Activated CD4-positive, CD25-positive, alpha-beta regulatory T cell (primary cell): ENCODE measurements at places on chromosomes 16 and 17.

DNA sequence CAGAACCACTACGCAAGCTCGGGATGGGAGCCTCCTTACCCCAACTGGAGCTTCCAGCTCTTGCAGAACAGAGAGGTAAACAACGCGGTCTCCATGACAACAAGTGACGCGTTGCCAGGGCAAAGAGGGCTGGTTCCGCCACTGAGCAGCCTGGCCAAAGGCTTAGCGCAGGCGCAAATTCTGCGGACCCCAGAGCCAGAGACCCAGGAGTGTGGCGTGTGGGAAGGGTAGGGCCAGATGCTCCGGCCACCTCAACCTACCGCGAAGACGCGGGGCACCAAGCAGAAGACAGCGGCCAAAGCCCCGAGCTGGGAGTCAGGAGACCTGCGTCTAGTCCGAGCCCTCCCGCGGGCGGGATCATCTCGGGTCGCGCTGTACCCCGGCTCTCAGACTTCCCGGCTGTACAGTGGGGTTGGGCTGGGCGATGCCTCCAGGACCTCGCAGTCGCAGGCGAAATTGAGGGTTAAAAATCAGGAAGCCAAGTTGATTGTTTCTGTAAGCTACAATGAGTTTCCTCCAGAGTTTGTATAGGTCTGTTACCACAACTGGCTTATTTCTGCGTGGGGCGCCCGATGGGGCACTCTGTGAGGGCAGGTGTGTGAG is at the start of gene TEKT1:
TEKT1 (minus strand) TSS at position 69 of the 603 bp plus-strand sequence. CDS start 1,353 bp downstream, outside the sequence.
- DNase-seq, result peak; percentile 29

DNA sequence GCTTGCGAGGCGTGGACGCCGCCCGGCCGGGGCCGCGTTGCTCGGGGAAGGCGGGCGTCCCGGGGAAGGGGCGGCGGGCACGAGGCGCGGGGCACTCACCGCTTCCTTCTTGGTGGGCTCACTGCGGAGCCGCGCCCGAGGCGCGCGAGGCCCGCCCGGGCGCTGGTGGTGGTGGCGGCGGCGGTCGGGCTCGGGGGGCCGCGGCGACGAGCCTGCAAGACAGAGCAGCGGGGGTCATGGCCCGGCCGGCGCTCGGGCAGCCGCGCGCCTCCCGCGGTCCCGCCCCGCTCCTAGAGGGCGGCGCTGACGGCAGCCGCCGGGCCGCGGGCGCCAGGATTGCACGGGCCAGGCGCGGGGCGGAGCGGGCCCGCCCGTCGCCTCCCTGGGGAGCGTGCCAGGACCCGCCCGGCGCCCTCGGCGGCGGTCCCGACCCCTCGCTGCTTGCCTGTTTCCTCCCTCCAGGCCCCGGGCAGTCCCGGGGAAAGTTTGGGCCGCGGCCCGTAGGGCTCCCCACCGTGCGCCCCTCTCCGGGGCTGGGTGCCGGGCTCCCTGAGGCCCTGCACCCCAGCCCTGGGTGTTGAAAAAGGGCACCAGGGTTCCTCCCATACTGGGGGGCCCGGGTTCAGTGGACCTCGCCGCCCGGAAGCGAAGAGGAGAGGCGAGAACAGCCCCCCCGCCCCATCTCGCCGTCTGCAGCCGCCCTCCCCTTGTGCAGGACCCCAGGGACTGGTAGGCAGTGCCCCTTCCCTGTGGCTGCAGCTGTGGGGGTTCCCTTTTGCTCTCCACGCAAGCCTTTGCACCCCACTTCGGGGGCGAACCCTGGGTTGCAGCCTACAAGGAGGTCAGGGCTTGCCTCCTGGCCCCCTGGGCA is at the start of gene C16orf74:
C16orf74 (minus strand) TSS at position 270 of the 871 bp plus-strand sequence. CDS start 15,879 bp downstream, outside the sequence.
- no peak for DNase-seq

DNA sequence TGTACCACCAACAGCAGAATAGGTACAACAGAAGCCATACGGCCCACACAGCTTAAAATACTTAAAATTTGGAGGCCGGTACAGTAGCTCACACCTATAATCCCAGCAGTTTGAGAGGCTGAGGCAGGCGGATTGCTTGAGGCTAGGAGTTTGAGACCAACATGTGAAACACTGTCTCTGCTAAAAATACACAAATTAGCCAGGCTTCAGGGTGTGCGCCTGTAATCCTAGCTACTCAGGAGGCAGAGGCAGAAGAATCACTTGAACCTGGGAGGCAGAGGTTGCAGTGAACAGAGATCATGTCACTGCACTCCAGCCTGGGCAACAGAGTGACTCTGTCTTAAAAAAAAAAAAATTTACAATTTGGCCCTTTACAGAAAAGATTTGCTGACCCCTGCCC is 17.0 kb downstream of the GFOD2 start:
- DNase-seq, result no peak

- no peak for DNase-seq
Measured at GRCh38 chr17:28645576-28645939, 600 bp upstream of the BLTP2 start.

DNA sequence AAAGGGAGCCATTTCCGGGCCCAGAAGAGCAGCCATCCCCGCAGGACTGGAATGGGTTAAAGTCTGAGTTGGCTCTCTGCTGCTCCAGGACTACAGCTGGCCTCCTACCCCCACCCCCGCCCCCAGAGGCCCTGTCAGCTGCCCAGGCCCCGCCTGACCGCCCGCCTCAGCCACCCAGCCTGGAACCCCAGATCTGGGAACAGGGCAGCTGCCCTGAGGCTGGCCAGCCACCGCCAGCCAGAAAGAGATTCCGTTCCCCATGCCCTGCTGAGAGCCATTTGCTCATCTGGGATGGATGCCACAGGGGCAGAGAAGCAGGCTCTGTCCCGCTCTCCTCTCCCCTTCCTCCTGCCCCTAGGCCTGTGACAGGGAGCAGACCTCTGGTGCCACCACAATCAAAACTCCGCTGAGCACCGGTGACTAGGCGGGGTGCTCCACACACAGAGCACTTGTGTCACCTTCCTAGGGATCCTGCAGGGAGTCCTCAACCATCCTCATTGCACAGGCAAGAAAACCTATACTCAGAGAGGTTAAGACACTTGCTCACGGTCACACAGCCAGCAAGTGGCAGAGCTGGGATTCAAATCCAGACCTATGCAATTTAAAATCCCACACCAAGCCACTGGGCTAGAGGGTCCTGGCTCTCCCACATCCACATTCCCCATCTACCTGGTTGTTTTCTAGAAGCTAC is 44.1 kb downstream of the ZNF423 start:
- DNase-seq, result no peak

DNA sequence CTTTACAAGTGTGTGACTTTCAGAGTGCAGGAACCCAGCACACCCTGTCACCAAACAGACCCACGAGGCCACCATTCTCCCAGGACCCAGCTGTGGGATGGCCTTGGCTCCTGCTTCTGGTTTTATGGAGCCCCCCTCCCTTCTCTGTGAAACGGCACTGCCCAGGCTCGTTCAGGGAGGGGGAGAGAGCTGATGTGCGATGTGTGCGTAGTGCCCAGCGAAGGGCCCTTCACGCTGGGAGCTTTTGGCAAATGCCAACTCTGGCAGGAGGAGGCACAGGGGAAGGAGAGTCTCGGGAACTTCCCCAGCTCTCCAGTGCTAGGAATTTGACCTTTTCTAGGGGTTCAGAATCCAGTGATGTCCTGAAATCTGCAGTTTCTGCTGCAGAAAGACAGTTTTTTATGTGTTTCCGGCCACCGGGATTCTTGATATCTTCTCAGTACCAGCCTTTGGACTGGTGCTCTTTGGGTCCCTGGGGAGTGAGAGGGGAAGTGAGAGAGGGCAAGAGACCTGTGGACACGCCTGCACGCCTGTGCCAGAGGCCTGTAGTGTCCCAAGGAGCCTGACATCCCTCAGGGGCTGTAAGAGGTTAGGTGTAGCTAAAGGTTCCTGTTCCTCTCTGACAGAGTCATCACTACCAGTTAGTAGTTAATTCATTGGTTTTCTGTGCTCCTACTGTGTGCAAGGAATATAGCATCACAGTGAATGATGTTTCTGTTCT is 45.1 kb downstream of the CMIP start:
- no peak for DNase-seq

- no peak for DNase-seq
Measured at GRCh38 chr16:19745286-19746010, 27.4 kb downstream of the IQCK start.

DNA sequence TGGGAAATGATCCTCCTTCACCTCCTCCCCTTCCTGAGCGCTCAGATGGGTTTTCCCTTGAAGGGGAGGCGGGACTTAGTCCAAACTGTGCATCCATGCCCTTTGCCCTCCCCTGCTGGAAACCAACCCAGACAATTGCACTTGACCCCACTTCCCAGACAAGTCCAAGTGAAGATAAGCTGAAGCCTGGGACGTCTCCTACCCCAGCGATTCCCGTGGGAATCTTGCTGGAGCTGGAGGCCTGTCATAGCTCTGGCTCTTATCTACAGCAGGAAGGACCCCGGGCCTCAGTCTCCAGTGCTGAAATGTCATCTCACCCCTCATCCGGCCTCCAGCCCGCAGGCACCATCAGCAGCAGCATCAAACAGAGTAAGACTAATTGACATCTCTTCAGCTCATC is 6.5 kb upstream of the NGFR start:
- no peak for DNase-seq

GRCh38 chr16:57742543-57742942 is 7.0 kb downstream of the KATNB1 start:
- DNase-seq, result no peak

- DNase-seq, result no peak
Measured at GRCh38 chr16:86791287-86792035, 213.1 kb downstream of the FOXL1 start.

GRCh38 chr17:64126918-64127317 is 3.0 kb downstream of the ERN1 start:
- DNase-seq, result no peak

DNA sequence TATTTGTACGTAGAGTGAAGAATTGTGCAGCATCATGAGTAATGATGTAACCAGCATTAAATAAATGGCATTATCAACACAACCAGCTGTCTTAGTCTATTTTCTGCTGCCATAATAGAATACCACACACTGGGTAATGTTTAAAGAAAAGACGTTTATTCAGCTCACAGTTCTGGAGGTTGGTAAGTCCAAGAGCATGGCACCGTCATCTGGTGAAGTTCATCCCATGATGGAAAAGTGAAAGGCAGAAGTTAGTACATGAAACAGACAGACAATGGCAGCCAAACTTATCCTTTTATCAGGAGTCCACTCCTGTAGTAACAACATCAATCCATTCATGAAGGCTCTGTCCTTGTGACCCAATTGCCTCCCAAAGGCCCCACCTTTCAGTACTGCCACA is 6.3 kb upstream of the GOSR2 start:
- DNase-seq, result no peak

GRCh38 chr16:17386229-17386628 is 84.5 kb downstream of the XYLT1 start:
- no peak for DNase-seq

- DNase-seq, result no peak
Measured at GRCh38 chr16:28241924-28242323, 30.2 kb upstream of the XPO6 start.

GRCh38 chr16:82344157-82344556 is 174.1 kb upstream of the MPHOSPH6 start:
- no peak for DNase-seq

DNA sequence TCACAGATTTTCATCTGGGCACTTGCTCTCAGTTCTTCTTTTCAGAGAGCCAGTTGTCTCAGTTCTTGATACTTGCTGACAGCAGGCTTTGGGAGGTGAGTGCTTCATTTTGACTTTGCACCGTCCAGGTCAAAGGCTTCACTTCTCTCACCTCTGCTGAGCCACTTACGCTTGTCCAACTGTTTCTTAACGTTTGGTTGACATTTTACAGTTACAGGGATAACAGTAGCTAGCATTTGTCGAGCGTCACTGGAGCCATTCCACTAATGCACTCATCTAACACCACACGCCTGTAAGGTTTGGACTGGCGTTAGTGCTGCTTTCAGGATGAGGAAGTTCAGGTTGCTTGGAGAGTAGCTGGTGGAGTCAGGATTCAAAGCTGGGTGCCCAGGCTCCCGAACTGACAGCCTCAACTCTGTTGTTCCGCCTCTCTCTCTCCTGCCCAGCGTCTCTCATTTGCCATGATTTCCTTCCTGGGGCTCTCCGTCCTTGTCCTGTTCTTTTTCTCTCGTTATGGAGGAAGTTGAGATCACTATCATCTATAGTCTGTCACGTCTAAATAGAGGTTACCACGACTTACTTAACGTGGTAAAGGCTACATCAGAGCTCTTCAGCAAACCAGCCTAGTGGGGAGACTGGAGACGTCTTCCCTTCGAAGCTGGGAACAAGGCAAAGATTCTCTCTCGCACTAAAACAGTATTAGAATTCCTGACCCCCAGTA is 220.8 kb downstream of the RPTOR start:
- no peak for DNase-seq

- DNase-seq, result no peak
Measured at GRCh38 chr17:45032174-45032541, 19.3 kb downstream of the DCAKD start.

- DNase-seq, result no peak
Measured at GRCh38 chr16:9850817-9851216, 331.4 kb downstream of the GRIN2A start.

GRCh38 chr16:26668026-26668425 is 398.7 kb upstream of the C16orf82 start:
- DNase-seq, result no peak

DNA sequence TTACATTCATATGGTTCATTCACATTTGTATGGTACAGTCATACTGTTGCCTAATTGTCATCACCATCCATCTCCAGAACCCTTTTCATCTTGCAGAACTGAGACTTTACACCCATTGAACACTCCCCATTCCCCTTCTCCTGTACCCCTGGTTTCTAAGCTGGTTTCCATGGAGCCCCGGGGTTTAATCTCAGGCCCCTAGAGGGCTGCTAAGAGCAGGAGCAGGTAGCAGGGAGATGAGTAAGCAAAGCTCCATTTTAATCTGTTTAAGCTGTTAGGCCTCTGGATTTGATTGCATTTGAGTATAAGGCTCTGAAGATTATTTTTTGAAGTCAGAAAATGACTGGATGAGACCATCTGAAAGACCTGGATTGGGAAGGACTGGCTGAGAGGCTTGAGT is 68.5 kb upstream of the RPL38 start:
- DNase-seq, result no peak

- DNase-seq, result no peak
Measured at GRCh38 chr17:32688221-32688620, 188.7 kb downstream of the MYO1D start.

DNA sequence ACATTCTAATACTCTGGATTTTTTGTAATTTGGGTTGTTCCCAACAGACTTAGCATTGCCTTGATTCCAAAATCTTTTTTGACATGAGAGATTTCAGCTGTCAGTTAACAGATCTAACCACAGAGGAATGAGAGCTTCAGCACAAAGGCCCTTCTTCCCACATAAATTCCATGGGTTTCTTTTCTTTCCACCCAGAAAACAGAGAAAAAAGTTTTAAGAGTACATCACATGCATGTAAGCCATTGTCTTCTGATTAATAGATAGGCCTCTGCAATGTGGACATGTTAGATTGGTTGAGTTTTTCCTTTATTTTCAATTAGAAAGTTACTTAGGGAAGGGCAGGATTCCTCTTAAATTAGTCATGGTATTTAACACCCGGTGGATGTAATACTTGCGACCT is 939 bp downstream of the MYH8 start:
- no peak for DNase-seq

- DNase-seq, result no peak
Measured at GRCh38 chr16:56355786-56356275, 69.5 kb downstream of the AMFR start.

DNA sequence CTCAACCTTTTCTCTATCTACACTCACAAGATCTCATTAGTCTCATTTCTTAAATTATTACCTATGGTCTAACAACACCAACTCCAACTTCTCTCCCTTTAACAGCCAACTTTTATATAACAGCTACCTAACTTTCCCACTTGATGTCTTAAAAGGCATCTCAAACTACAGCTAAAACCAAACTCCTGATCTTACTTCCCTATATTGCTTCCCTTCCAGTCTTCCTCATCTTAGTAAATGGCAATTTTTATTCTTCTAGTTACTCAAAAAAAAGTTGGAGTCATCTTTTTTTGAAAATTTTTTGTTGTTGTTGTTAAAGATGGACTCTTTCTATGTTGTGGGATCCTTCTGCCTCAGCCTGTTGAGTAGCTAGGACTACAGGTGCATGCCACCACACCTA is 15.3 kb downstream of the SRR start:
- DNase-seq, result no peak
